ENCODE measurements at places on chromosomes 13 and 19.

- no peak for DNase-seq
Observed at GRCh38 chr13:109156181-109156935, 526.9 kb downstream of the MYO16 start.

DNA sequence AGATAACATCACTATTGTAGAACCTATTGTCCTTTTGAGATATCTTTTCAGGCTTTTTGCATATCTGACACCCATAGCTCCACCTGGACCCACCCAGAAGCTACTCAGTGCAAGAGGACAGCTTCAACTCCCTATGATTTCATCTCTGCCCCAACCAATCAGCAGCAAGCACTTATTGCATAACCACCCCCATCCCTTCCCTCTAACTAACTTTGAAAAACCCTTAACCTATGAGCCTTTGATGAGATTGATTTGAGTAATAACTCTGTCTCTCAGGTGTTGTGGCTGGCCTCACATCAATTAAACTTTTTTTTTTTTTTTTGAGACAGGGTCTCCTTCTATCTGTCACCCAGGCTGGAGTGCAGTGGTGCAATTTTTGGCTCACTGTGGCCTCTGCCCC, 13.4 kb upstream of the MTRF1 start:
- no peak for DNase-seq

DNA sequence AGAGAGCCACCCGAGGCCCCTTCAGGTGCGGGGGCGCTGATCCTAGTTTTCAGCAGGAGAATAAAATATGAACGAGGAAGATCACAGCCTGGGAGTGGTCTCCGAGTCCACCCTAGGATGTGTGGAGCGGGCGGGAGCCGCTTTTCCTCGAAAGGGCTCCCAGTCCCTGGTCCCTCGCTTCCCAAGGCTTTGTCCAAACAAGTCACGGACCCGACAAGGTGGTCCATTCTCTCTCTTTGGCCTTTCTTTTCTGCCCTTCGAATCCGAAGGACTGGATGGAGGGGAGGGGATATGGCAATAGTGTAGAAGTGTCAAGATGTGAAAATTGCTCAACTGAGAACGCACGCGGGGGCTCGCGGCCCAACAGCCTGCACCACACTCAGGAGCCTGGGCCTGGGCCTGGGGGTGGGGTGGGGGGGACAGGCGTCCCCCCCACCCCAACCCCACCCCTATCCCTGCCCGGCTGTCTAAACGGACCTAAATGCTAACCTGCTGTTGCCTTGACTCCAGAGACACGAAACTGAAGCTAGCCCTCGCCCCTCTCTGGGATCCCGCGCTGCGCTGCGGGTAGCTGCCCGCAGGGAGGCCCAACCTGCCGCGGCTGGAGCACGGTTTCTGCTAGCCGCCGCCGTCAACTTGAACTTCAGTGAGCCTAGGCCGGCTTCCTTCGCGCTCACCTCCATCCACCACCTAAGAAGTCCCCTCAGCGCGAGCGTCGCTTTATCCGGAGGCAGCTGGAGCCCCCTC, 7.1 kb downstream of the ZIC2 start:
- no peak for DNase-seq

- no peak for DNase-seq
Observed at GRCh38 chr19:36093687-36094086, 17.3 kb upstream of the OVOL3 start.

DNA sequence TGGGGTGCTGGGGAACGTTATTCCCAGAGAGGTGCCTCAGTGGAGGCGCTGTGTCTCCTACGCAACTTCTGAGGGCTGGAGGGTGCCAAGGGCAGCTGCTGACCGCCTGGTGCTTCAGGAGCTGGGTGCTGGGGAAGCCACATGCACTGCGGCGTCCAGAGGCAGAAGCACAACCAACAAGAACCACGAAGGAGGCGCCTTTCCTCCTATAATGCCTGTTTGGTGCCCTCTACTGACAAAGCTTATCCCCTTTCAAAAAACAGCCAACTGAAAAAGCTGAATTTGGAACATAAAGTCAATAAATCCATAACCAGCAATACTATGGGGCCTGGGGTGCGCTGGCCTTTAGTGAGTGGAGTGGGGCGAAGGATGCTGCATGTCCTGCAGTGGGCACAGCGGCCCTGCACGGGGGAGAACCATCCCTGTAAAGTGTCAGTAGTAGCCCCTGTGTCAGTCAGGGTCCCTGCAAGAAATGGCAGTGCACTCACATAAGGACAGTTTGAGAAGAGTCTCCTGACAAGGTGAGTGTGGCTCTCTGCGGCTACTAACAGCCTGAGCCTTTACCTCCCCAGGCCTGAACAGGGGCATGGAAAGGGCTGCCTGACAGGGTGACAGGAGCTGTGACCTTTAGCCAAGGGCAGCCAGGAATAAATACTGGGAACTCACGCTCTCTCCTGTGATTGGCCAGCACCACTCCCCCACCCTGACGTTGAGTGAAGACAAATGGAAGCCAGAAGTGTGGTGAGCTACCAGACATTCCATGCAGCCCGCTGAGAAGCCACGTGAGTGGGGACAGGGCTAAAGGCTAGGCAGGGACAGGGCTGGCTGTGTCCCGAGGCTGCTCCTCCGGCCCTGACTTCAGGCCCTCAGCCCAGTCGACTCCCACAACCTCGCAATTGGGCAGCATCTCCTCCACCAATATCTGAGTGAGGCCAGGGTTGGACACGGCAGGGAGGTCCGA, 4.5 kb upstream of the B3GNT8 start:
- no peak for DNase-seq

DNA sequence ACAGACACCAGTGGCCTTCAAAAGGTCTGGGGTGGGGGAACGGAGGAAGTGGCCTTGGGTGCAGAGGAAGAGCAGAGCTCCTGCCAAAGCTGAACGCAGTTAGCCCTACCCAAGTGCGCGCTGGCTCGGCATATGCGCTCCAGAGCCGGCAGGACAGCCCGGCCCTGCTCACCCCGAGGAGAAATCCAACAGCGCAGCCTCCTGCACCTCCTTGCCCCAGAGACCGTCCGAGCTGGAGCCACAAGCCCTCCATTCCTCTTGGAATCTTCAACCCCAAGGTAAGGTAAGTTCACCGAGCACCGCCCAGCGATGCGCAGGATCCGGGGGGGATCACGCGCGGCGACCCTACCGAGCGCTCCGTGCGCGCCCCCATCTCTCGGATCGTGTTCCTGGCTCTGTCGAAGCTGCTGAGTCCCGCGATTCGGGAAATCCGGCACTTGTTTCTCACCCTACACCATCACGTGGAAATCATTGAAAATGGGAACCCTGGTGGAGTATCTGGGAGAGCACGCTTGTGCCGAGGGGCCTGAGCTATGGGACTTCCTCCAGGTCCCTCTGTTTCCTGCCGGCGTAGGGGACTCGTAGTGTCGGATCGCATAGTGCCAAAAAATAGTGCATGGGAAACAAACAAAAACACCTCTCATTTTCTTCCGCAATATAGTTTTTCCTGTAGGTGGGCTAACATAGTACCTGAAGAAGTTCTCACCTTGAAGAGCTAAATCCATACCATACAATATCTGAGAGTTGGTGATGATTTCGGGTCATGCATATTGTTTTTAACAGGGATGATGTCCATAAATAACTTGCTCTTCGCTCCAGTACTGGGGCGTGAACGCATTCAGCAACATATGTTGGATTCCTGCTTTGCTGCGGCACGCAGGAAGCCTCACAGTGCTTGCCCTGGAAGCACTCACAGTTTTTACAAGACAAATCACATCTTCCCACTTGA, 9.3 kb downstream of the PDX1 start:
- DNase-seq: no peak

DNA sequence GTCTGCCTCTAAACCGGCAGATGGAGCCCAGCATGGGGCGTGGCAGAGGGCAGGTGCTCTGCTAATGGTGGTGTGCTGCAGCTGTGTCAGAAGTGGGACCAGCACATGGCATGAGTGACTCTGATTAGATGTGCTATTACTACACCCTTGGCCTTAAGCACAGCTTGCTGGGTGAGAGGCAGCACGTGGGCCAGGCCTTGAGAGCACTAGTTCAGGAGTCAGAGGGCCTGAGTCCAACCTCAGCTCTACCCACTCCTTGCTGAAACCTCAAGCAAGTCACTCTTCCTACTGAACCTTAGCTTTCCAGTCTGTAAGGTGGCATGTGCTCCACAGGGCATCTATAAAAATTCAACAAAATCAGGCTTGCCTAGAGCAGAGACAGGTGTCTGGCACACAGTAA, 22.7 kb downstream of the AKT2 start:
- DNase-seq: no peak

- DNase-seq: no peak
Observed at GRCh38 chr19:51552996-51553725, 17.9 kb upstream of the ZNF175 start.

- no peak for DNase-seq
Observed at GRCh38 chr13:79380997-79381396, 25.1 kb downstream of the RBM26 start.

- DNase-seq: no peak
Observed at GRCh38 chr19:41297628-41298347, 12.2 kb upstream of the CCDC97 start.

DNA sequence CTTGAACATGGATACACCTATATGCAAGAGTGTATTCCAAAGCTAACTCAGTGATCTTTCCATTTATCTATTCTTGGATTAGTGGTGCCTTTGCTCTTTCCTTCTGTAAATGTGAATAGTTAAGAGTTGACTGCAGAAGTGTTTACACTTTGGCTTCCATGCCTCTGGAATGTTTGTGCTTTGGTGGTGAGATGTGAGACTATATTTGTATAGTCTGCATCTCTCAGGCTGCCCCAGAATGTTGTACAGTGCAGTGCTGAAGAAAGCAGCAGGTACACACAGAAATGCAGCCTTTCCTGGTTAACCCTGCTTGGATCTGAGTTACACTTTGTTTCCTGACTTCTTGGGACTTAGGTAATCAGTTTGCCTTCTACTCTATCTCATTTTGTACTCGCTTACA, 90.2 kb downstream of the DNAJC15 start:
- DNase-seq: no peak

- no peak for DNase-seq
Observed at GRCh38 chr19:32471095-32471494, 65.5 kb downstream of the DPY19L3 start.

- no peak for DNase-seq
Observed at GRCh38 chr19:18967358-18968146, 26.5 kb upstream of the HOMER3 start.

- no peak for DNase-seq
Observed at GRCh38 chr19:38606131-38606530, 11.6 kb downstream of the MAP4K1 start.

DNA sequence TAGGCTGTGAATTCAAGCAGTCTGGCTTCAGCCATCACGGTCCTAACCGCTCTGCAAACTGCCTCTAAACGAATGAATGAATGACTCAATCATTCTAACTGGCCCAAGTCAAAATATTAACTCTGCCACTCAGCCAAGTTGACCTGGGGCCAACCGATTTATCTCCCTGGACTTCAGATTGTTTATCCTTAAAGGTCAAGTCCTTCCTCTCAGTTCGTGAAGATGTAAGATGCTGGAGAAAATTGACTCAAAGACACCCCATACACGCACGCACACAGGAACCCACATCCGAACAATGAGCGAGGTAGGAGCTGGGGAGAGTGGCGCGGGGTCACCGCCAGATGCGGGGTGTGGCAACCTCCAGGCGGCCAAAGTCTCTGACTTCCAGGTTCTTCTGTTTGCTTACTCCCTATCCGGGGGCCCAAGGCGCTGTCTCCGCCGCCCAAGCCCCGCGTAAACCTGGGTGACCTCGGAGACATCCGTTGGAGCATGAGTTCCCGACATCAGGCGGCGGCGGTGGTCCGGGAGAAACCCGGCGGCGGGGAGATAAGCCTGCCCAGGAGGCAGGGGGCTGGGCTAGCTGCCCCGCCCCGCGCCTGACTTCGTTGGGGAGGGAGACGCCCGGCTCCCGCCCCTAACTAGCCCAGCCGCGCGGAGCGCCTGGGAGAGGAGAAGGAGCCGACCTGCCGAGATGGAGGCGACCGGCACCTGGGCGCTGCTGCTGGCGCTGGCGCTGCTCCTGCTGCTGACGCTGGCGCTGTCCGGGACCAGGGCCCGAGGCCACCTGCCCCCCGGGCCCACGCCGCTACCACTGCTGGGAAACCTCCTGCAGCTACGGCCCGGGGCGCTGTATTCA, at the start of gene CYP2S1:
CYP2S1 (plus strand) TSS at position 646 of the 856 bp plus-strand sequence; CDS start at position 692, 46 bp downstream.
- DNase-seq: no peak

GRCh38 chr13:113616281-113616906, 31.8 kb downstream of the TFDP1 start:
- DNase-seq: no peak

DNA sequence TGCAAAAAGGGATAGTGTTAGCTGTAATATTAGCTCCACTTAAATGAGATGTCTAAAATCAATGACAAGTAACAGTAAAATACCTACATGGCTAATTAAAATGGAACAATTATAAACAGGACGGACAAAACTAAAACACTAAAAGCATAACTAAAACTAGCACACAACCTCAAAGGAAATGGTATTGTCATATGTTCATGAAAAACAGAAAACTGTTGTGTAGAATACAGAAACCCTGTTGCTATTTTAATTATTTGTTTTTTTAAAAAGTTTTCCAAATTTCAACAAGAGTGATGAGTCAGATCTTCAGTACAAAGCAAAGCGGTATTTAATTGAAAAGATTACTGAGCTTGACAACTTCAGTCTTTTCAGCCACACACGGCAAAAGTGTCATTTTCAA, 4.2 kb downstream of the RCBTB2 start:
- no peak for DNase-seq

DNA sequence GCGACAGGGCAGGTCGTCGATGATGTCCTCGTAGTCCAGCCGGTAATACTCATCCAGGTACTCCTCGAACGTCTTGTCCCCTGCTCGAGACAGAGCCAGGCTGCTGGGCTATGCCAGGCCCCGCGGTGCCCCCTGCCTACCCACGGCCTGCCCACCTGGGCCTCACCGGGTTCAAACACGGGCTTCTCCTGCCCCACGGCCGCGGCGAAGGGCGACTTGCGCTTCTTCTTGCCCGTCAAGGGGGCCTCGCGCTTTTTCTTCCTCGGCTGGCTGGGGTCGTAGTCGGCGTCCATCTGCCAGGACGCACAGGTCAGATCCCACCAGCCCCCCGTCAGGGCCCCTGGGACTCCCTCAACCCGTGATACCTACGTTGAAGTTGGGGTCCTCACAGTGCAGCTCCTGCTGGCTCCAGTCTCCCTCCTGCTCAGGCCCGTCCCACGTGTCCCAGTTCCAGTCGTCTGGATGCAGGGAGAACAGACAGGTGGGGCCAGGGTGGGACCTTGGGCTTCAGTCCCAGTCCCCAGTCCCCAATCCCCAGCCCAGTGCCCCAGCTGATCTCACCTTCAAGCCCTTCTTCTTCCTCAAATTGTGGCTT, 8.1 kb downstream of the KRI1 start:
- DNase-seq: no peak

DNA sequence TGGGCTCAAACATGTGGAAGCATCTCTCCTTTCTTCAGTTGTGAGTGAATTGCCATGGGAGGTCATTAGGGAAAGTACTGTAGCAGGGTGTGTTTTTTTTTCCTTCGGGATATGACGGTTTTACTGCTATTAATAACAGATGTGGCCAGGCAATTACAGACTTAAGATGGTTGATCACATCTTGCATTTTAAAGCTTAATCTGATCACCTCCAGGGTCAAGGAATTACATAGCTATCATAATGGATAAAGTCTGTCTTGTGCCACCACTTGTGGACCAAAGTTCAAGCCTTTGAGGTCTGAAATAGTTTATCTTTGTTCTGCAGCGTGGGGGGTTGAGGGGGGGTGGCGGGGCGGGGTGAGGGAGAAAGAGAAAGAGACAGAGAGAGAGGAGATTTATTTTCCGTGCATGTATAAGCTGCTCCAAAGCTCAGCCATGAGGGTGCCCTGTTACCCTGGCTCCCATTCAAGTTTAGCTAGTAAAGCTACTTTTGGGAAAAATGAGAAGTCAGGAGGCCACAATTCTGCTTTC, 5.5 kb upstream of the SERP2 start:
- DNase-seq: no peak

All from NCI-H1417 treated with DMSO at 0.1 percent for 48 hours (cell line).